ENCODE measurements at places on chromosomes 6 and 20.
A peak's percentile ranks its signal among the peaks of the same experiment; 100 is the strongest.

DNA sequence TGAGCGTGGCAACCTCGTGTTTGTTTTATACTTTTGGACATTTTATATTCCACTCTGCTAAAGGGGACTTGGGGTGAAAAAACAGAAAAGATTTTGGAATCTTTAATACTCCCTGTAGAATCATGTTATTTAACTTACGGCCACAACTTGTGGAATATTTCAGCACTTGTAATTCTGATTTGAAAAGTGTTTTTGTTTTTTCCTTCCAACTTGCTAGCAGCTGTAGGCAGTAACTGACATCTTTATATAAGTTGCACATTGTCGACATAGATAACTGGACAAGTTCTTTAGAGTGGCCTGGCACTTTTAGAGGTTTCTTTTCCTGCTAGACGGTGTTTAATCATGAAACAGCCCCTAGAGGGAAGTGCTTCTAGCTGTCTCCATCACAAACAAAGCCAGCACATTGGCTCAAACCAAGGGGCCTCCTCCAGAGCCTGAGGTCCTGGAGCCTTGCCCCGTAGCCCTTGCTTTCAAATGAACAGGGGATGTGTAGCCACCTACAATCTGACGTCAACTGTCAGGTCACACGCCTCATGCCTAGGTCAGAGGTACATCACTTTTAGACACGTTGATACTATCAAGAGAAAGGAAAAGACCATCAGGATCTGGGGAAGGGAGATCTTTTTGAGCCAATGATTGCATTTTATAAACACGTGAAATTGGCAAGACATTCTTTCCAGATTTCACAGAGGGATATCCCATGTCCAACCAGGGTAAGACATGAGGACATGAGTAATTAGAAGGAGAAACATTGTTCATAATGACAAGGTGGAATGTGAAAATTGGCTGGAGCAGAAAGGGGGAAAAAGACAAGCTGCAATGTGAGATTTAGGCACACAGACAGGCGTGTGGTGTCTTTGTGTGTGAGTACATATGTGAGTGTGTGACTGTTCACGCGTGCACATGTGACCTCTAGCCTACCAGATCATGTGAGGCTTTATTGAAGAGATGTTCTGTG lies 92.1 kb downstream of the TXNDC5 start:
- no peak for DNase-seq

DNA sequence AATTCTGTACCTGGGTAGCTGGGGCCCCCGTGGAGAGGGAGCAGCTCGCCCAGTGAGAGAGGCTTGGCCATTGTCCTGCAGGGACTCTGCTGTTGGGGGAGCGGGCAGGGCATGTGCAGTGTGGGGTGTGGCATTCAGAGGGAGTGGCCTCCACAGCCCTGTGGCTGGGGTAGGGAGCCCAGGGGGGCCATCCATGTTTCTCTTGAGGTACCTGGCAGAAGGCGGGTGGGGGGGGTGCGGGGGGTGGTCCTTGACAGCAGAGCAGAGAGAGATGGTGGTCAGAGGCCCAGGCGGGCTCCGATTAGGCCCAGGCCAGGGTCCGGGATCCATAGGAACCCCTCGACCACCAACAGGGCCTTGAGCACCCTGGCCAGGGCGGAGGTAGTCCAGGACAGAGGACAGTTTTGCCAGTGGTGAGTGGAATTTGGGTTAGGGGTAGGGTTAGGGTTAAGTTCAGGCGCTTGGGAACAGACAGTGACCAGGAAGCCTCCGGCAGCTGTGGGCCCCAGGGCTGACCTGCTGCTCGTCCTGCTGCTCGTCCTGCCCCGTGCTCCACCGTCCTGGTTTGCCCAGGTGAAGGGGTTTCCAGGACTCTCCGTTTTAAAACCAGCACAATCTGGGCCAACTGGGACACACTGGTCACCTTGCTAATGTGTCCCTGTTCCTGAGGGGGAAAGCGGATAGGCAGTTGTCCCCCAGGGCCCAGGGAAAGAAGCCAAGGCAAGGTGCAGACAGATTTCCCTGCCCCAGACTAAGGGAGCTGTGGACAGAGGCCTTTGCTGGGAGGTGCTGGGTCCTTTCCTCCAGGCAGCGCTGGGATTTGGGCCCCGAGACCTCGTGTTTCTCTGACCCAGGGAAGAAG lies 24.8 kb upstream of the MYT1 start:
- DNase-seq, result no peak

DNA sequence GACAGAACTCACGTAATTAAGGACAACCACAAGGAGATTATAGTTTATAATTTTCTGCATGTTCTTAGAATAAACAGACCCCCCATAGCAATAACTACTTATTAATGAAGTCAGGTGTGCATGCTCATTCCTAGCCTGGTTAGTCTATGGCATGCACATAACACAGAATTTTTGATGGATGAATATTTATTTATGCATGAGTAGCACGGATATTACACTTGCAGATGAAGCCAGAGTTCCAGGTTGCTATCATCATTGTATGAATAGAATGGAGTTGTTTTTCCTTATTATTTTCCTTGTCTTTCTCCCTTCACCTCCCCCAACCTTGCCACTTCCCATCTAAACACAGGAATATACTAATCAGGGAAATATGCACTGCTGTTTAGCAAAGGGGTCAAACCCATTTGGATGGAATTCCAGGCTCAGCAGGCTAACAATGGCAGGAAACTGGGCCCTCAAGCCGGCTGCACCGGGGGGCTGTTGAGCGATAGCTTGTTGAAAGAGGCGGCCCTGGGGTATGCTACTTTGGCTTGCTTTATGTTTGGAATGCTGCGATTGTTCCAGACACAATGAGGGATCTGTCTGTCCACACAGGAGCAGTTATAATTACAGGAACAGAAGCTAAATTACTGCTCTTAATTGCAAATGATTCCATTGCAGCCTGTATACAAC lies 112.6 kb downstream of the TMEM170B start:
- no peak for DNase-seq

DNA sequence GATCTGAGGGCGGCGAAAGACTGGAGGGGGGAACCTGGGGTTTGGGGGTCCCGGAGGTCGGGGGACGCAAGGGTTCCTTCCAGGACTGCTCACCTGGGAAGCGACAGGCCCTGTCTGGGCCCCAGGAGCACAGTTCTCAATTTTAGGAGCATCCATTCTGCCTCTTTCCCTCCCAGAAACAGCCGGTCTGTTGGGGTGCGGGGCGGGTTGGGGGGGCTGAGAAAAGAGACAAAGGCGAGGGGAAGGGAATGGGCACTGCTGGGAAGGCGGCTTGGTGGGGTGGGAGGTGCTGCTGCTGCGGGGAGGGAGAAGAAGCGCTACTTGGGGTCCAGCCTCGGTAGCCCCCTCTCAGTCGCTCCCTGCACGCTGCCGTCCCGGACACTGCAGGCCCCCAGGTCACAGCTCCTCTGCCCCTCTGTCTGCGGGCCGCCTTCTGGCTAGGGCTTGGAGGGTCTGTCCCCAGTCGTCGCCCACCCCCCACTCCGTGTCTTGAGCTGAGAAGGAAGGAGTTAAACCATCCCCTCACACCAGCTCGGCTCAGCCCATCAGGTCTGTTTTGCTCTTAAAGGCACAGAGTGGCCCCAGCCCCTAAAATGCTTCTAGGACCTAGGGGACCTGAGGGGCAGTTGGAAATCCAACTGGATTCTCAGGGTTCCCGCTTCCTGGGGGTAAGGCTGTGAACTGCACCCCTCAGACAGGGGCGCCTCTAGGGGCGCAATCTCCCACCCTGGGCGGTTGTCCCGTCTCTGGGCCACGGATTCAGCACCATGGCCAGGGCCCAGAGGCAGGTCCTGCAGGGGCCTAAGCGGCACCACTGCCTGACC lies 690 bp downstream of the GDAP1L1 start:
- DNase-seq, result no peak

- no peak for DNase-seq
Measured at GRCh38 chr6:116393430-116393829, 22.7 kb downstream of the DSE start.

- DNase-seq, result no peak
Measured at GRCh38 chr6:3385660-3386151, 71.1 kb downstream of the SLC22A23 start.

DNA sequence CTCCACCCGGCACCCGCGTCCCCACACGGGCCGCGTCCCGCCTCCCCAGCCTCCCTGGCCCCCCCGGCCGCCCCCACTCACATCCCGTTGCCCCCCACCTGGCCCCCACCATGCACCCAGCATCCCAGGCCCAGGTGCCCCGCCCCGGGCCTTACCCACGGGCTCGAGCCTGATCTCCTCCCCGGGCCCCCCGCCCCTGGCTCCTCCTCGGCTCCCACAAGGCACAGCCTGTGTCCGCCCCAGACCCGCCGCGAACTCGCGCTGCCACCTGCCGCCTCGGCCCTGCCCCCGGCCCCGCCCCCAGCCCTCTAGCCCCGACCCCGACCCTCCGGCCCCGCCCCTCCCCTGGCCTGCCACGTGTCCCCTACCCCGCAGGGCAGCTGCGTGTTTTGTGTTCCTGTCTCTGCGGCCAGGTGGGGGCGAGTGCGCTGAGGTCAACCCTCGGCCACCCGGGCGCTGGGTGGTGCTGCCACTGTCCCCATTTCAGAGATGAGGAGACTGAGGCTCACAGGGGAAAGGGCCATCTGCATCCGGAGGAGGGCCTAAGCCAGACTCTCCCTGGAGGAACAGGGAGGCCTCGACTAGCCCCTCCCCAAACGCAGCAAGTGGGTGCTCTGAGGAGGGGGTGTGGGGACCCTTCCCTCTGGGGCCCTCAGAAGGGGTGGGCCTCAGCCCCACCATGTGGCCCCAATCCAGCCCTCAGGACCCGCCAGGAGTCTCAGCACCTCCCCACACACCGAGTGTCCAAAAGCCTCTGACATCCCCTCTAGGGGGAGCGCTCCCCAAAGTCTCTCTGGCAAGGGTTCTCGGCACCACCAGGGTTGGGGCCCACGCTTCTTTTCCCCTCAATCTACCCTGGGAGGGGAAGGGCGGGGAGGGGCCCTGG lies 99.8 kb downstream of the TAF4 start:
- no peak for DNase-seq

DNA sequence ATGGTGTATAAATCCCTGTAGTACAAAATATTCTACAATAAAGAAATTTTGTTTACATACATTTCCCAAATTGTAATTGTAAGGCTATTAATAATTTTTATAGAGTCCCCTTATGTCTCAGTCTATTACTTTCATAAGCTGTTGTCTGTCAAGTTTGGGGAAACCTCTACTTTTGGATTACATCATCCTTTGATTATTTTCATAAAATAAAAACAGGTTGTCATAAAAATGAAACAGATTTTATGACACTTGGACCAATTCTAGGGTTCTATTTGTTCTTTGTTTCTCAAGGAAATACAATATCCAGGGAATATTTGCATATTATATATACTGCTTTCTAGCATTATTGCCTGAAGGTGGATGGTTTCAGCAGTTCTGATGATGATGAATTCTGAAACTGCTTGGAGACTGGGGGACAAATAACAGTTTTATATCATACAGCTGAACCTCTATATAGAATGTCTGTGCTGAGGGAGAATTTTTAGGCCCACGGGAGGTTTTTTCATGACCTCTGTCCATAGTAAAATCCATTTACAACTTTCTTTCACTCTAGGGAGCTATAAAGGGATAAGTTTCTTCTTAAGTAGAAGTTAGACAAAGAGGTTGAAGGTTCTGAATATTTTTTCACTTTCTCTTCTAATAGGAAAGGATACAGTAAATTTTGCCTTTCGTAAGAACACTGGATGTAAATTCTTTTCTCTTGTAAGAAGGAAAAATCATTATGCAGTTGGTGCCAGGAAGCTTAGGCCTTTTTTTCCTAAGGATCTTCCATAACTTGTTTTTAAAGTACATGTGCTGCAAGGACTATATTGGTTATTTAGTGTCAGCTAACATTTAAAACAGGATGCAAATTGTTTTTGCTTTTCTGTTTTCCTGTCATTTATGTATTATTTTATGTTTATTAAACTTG lies 58.0 kb downstream of the CD2AP start:
- no peak for DNase-seq

DNA sequence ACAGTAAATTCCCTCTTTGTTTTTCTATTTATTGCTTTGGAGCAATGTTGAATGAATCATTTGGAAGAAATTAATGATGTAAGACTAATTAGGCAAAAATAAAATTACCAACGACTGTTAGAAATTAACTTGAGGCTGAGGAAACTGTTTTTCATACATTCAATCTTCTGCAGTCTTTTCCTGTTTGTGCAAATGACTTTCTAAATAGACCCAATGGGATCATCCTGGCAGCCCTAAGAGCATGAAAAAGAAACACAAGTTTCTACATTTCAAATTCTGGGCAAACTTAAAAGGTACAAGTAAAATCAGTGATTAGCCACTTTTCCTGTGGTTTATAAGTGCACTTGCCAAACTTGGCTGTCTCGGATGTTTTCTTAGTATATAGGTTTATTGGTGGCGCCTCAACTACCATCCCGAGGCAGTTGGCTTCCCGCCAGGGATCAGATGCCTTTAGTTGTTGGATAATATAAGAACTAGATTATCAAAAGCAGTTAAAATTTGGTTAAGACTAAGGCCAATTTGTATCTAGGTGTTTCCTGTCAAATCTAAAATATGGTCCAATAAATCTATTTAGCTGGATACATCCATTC lies 181.2 kb downstream of the ISM1 start:
- DNase-seq, result no peak

- DNase-seq, result peak; percentile 63
Measured at GRCh38 chr6:40251637-40252300, 317.5 kb upstream of the MOCS1 start.

DNA sequence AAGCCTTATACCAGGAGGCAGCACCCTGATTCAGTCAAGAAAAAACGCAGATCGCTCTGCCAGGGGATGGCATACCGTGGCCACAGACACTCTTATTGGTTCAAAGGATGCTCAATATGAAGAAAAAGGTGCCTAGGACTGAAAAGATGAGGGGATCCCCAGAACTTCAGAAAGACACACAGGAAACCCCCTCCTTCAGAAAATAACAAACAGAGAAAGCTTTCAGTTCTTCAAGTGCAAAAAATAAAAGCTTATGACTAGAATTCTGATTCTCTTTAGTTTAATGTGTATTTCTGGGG lies 17.7 kb upstream of the MYB start:
- DNase-seq, result peak; percentile 84

GRCh38 chr6:137519629-137520176 lies 25.5 kb upstream of the OLIG3 start:
- no peak for DNase-seq

GRCh38 chr6:14921170-14921569 lies 324.7 kb upstream of the JARID2 start:
- DNase-seq, result no peak

DNA sequence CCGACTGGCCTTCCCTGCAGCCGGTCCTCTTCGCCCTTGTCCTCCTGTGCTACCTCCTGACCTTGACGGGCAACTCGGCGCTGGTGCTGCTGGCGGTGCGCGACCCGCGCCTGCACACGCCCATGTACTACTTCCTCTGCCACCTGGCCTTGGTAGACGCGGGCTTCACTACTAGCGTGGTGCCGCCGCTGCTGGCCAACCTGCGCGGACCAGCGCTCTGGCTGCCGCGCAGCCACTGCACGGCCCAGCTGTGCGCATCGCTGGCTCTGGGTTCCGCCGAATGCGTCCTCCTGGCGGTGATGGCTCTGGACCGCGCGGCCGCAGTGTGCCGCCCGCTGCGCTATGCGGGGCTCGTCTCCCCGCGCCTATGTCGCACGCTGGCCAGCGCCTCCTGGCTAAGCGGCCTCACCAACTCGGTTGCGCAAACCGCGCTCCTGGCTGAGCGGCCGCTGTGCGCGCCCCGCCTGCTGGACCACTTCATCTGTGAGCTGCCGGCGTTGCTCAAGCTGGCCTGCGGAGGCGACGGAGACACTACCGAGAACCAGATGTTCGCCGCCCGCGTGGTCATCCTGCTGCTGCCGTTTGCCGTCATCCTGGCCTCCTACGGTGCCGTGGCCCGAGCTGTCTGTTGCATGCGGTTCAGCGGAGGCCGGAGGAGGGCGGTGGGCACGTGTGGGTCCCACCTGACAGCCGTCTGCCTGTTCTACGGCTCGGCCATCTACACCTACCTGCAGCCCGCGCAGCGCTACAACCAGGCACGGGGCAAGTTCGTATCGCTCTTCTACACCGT lies 6.1 kb downstream of the UBD start:
- DNase-seq, result no peak
